ENCODE measurements at places on chromosomes 4 and X.

GRCh38 chrX:13085526-13085925, 41.1 kb upstream of the FAM9C start:
- no peaks in the 10 kb centered on the region for H3K27me3 ChIP-seq
- peaks cover 2% of the 10 kb centered on the region for H3K4me1 ChIP-seq
- no peak overlapping the region for H3K27ac ChIP-seq
- DNase-seq, result no peak
- no peak overlapping the region for H3K4me3 ChIP-seq

DNA sequence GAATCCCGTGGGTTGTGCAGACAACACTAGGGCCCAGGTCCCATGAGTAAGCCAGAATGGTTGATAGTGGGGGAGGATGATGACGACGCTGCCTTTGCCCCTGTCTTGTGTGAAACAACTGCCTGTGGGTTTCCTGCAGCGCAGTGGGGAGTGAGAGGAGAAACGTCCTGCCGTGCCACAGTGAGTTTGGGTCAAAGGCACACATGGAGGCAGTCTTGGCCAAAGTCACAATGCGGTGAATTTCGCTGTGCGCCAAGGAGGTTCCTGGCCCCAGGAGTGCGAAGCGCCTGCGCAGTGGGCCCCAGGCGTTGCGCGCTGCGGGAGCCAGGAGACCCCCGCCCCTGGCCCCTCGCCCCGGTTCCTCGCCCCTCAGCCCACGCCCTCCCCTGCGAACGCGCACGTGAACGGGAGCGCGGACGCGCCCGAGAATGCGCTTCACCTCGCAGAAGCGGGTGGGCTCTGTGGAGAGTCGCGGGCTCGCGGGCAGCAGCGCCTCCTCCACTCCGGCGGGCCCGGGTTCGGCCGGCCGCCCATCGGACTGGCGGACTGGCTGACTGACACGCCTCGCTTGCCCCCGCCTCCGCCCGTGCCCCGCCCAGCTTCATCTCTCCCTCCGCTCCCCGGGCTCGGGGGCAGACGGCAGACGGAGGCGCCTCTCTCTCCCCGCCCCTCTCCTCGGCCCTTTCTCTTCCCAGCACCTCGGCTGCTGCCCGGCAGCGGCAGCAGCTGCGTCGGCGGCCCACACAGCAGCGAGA, at the start of gene NUDT10:
NUDT10 (plus strand) TSS at position 635 of the 755 bp plus-strand sequence. CDS start 144 bp downstream, outside the sequence.
- peak within 1 kb of the TSS; percentile 67 for H3K27ac ChIP-seq
- peak within 1 kb of the TSS; percentile 87 for H3K4me3 ChIP-seq
- no peaks in the 10 kb centered on the region for H3K4me1 ChIP-seq
- peak; percentile 59 for DNase-seq

DNA sequence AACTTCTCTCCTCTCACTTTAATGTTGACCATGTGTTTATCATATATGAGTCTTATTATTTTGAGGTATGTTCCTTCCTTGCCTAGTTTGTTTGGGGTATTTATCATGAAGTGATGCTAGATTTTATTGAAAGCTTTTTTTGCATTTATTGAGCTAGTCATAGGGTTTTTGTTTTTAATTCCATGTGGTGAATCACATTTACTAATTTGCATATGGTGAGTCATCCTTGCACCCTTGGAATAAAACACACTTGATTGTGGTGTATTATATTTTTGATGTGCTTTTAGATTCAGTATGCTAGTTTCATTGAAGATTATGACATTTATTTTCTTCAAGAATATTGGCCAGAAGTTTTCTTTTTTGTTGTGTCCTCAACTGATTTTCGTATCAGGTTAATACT, 464.6 kb downstream of the PCDH18 start:
- DNase-seq, result no peak
- H3K36me3 ChIP-seq, result no peaks in the 10 kb centered on the region
- no peak overlapping the region for H3K27ac ChIP-seq
- no peaks in the 10 kb centered on the region for H3K4me1 ChIP-seq
- no peak overlapping the region for H3K4me3 ChIP-seq
- no peaks in the 10 kb centered on the region for H3K27me3 ChIP-seq

DNA sequence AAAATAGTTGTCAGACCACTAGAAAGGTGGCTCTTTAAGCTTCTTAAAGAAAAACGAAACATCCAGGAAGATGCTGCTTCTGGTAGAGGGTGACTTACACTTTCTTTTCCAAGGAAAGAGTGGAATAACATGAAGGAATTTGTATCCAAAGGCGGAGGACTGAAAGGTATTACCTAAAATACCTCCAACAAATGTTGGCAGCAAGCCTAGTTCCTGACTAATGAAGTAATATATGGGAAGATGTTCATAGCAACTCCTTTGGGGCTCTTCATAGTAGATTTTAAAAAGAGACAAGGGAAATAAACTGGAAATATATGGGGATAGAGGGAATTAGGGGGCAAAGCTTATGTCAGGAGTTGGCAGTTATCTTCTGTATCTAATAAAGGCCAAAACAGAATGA, 116.2 kb downstream of the AASDH start:
- peaks cover 21% of the 10 kb centered on the region for H3K36me3 ChIP-seq
- H3K4me3 ChIP-seq, result no peak overlapping the region
- H3K4me1 ChIP-seq, result peaks cover 8% of the 10 kb centered on the region

- H3K27ac ChIP-seq, result no peak overlapping the region
- peaks cover 2% of the 10 kb centered on the region for H3K36me3 ChIP-seq
- no peaks in the 10 kb centered on the region for H3K4me1 ChIP-seq
- H3K4me3 ChIP-seq, result no peak overlapping the region
Measured at GRCh38 chrX:125765347-125765746, 400.7 kb downstream of the DCAF12L2 start.

DNA sequence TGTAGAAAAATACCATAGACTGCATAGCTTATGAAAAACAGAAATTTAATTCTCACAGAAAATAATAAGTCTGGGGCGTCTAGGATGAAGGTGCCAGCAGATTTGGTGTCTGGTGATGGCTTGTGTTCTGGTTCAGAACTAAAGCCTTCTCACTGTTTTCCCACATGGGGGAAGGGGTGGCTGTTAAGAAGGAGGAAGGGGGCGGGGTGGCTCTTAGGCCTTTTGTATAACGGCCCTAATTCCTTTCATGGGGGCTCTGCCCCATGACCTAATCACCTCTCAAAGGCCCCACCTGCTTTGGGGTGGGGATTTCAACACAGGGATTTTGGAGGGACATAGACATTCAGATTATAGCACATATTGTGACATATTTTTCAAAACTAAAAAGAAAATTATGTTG, 173.2 kb upstream of the TECRL start:
- no peaks in the 10 kb centered on the region for H3K27me3 ChIP-seq
- no peaks in the 10 kb centered on the region for H3K4me1 ChIP-seq
- H3K36me3 ChIP-seq, result no peaks in the 10 kb centered on the region
- no peak overlapping the region for H3K27ac ChIP-seq
- no peak for DNase-seq

- peaks cover 37% of the 10 kb centered on the region for H3K4me1 ChIP-seq
- DNase-seq, result peak; percentile 21
- H3K27ac ChIP-seq, result peak overlapping the region; percentile 89
- H3K27me3 ChIP-seq, result no peaks in the 10 kb centered on the region
Measured at GRCh38 chr4:152534541-152535359, 1.1 kb downstream of the FBXW7 start.

DNA sequence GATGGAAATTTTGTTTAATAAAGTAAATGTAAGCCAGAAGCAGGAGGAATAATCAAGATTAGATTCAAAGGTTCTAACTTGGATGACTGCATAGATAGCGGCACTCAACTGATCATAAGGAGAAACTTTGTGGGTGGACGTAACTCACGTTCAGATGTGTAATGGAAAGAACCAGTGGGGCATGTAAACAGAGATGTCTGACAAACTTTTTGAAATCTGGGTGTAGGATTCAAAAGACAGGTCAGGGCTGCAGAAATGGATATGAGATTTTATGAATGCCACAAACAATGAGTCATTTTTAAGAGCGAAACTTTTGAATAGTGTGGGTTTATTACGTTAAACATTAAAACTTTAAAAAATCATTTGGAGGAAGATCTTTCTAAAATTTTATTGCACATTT, 375.6 kb downstream of the GBA3 start:
- no peak overlapping the region for H3K27ac ChIP-seq
- no peaks in the 10 kb centered on the region for H3K4me1 ChIP-seq
- H3K27me3 ChIP-seq, result no peaks in the 10 kb centered on the region
- no peak for DNase-seq

DNA sequence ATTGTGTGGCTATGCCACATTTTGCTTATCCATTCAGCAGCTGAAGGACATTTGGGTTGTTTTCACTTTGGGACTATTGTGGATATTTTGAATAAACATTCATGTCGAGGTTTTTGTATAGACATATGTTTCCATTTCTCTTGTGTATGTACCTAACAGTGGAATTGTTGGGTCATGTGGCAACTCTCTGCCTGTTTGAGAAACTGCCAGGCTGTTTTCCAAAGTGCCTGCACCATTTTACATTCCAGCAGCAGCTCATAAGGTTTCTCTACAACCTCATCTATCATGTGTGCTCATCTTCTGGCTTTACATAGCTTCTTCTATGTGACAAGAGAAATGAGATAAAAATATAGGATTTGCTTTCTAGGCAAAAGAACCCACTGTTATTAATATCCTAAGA, 29.5 kb upstream of the TSPAN5 start:
- H3K27ac ChIP-seq, result no peak overlapping the region
- no peak overlapping the region for H3K4me3 ChIP-seq
- no peak for DNase-seq
- H3K36me3 ChIP-seq, result peaks cover 2% of the 10 kb centered on the region
- H3K27me3 ChIP-seq, result no peaks in the 10 kb centered on the region

DNA sequence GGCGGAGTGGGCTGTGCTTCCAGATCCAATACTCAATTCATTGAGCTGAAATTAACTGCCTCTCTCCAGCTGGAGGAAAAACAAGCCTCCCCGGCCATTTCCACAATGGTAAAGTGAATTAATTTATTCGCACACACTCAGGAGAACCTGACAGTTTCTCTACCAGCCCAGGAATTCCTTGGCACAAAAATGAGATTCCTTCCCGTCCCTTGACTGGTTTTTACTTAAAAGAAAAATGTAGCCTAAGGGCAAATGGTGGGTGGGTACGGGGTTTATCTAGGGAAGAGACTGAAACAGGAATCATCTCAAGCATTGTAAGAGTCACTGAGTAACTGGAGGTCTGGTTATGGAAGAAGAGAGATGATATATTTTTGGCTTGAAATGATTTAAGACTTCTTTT, 102.7 kb downstream of the VCX3A start:
- H3K27ac ChIP-seq, result no peak overlapping the region
- H3K4me1 ChIP-seq, result peaks cover 11% of the 10 kb centered on the region
- H3K27me3 ChIP-seq, result no peaks in the 10 kb centered on the region
- DNase-seq, result no peak

DNA sequence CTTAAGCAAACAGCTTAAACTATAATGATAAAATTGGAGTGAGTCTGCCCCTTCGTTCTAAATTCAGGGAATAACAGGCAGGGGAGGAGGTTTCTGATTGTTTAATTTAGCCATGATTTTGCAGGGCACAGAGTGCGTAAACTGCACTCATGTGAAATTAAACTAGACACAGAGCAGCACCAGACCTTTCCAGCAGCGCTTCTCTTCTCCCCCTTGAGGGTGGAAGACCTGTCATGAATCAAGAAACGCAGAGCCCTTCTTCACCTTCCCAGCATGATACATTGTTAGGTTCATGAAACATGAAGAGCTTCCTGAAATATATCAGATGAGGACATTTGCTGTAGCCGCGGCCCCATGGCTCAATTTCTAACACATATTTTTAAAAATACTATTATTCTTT, 63.1 kb downstream of the FAM114A1 start:
- H3K27me3 ChIP-seq, result no peaks in the 10 kb centered on the region
- H3K4me1 ChIP-seq, result peaks cover 10% of the 10 kb centered on the region
- no peak for DNase-seq
- H3K4me3 ChIP-seq, result no peak overlapping the region
- H3K27ac ChIP-seq, result peak overlapping the region; percentile 59

DNA sequence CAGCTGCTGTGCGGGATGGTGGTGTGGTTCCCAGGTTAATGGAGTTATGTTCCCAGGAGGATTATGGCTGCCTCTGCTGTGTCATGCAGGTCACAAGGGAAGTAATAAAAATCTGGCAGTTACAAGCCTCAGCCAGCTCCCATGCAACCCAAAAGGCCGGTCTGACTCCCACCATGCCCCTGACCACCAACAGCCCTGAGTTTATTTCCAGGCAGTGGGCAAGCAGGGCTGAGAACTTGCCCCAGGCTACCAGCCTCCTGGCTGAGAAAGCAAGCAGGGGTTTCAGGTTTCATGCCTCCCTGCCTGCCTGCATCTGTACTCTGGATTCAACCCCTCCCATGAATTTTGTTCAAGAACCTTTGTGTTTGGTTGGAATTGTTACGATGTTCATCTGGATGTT, 732.7 kb upstream of the POU3F4 start:
- H3K4me1 ChIP-seq, result no peaks in the 10 kb centered on the region
- H3K27ac ChIP-seq, result no peak overlapping the region
- no peak for DNase-seq
- H3K36me3 ChIP-seq, result no peaks in the 10 kb centered on the region

GRCh38 chr4:141241986-141242385, 21.3 kb downstream of the ZNF330 start:
- no peak overlapping the region for H3K27ac ChIP-seq
- DNase-seq, result no peak
- H3K27me3 ChIP-seq, result no peaks in the 10 kb centered on the region
- H3K36me3 ChIP-seq, result no peaks in the 10 kb centered on the region
- H3K4me3 ChIP-seq, result no peak overlapping the region
